ENCODE measurements at places on chromosomes 7 and 10.

DNA sequence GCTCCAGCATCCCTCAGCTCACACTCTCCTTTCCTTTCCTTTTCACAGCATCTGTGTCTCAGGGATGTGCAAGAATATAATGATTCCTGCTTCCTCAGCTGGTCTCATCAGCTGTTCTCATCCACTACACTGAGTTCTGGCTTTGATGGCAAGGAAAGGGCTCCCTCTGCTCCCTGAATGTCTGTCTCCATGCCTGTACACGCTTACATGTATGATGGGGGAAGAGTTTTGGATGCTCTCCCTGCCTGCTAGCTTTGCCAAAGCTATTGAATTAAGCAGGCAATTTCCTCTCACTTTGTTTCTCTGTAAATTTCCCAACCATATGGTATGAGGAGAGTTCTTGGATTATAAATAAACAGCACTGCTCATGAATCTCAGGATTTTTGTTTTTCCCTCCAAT is 254.5 kb downstream of the SORCS3 start:
- no peak for DNase-seq

GRCh38 chr7:78350391-78350790 is 551.8 kb downstream of the PHTF2 start:
- DNase-seq, result no peak

GRCh38 chr10:128985036-128985435 is 482.0 kb upstream of the MGMT start:
- DNase-seq, result no peak

GRCh38 chr10:75935650-75936400 is 504.4 kb downstream of the LRMDA start:
- DNase-seq, result no peak

DNA sequence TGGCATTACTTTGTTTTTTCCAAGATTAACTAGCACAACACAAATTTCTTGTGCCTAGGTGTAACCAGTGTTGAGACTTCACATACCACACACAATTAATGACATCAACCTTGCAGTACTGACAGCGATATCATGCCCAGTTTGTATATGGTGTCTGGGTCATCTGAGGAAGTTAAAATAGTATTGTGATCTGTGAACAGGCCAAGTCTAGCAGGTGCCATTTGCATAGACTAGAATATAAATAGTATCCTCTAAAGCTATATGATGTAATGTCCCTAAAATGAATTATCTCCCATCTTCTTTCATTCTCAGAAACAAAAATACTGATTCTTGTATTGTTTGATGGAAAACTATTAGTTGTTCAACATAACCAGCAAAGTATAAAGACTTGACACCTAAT is 175.8 kb upstream of the KAT6B start:
- no peak for DNase-seq

GRCh38 chr7:98877692-98878364 is 504 bp upstream of the TRRAP start:
- DNase-seq, result no peak

- no peak for DNase-seq
Measured at GRCh38 chr7:127888825-127889224, 142.4 kb downstream of the LRRC4 start.

GRCh38 chr7:74400420-74401136 is 53.1 kb upstream of the GTF2IRD1 start:
- DNase-seq, result no peak

- no peak for DNase-seq
Measured at GRCh38 chr7:33750177-33750576, 155.2 kb upstream of the BMPER start.

GRCh38 chr10:18364987-18365775 is 225.0 kb downstream of the CACNB2 start:
- DNase-seq, result no peak
